ENCODE measurements at places on chromosomes 7 and 10. TPM values are rescaled to one million over a fixed set of nuclear protein-coding genes. Genes with fewer than 3 reads are reported as not detected.

Gene METTL2B
- total RNA-seq, result 19.8 TPM

Gene SPACDR
- total RNA-seq, result 0.32 TPM

Gene C10orf62
- total RNA-seq, result 0.06 TPM

Gene PALD1
- 105 TPM for total RNA-seq

Gene C1QL3
- under 0.01 TPM for total RNA-seq

Gene NKX2-3
- under 0.01 TPM for total RNA-seq

Gene CALML5
- total RNA-seq, result not detected

Gene DNTT
- not detected for total RNA-seq

Gene CHRM2
- total RNA-seq, result under 0.01 TPM

Gene AOAH
- not detected for total RNA-seq

Gene CASD1
- total RNA-seq, result 11.2 TPM

Gene ARID5B
- total RNA-seq, result 5.5 TPM

Gene HSPA12A
- total RNA-seq, result 1.5 TPM

Gene SLC25A28
- total RNA-seq, result 17.1 TPM

Gene WIPF3
- not detected for total RNA-seq

Gene SHH
- total RNA-seq, result under 0.01 TPM

Gene PRPS1L1
- total RNA-seq, result not detected

Gene DPCD
- total RNA-seq, result 28.7 TPM

Gene NUTM2A
- total RNA-seq, result 0.44 TPM

Gene NANOS1
- total RNA-seq, result 0.16 TPM

Gene RAB19
- total RNA-seq, result not detected

Gene GPR85
- 0.13 TPM for total RNA-seq

Gene ZNF282
- total RNA-seq, result 22.3 TPM

Gene SCART1
- total RNA-seq, result 0.49 TPM
